ENCODE measurements at places on chromosomes 11 and 22. TPM values are rescaled to one million over a fixed set of nuclear protein-coding genes. Genes with fewer than 3 reads are reported as not detected.

DNA sequence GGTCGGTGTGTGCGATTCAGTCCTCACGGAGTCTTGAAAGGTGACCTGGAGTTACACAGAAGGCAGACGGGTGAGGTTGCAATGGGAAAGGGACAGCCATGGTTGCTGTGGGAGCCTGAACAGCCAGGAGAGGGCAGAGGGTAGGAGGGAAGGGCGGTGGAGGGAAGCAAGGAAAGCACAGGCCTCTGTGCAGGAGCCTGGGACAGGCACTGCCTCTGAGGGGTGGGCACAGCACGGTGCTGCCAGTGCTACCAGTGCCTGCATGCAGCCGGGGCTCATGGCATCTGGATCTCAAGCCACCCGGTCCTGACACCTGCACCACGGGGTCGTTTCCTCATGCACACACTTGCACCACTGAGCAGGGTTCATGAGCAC, 401.0 kb downstream of the TBC1D22A start:
- no peak for DNase-seq

The MPST gene
- polyA plus RNA-seq: 34.4 TPM

The PGM2L1 gene
- polyA plus RNA-seq: 5.9 TPM

GRCh38 chr22:19724927-19725661, 1.8 kb downstream of the GP1BB start:
- DNase-seq: no peak

The SCGB1C1 gene
- not detected for polyA plus RNA-seq

- DNase-seq: no peak
Measured at GRCh38 chr11:58770627-58771457, 39.1 kb upstream of the GLYAT start.

DNA sequence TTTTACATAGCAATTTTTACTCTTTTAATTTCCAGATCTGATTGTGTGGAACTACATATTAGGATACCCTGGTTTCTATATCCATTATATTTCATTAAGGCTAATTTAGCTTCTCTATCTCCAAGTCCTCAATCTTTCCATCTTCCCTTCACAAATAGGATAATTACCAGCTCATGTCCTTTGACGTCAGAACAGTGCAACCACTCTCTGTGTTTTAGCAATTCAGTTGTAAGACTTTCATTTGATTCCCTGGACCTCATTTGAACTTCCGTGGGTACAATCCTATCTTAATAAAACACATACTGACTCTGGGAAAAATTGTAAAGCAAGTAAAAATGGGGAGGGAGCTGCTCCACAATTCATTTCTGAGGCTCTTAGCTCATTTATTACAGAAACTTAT, 52.8 kb downstream of the FAM76B start:
- no peak for DNase-seq

DNA sequence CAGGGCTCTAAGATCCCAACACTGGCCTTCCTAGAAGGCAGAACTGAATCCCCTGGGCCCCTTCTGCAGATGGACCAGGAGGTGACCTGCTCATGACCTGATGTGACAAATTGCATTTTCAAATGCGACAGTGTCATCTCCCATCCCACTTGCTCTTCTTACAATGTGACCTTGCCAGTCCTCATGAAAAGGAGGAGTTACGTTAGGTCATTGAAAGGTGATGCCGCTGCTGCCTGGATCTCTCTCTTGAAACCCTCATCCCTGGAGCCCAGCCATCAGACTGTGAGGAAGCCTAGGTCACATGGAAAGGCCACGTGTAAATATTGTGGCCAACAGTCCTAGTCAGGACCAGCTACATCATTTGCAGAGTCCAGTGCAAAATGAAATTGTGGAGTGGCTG, 5.7 kb upstream of the C1QTNF4 start:
- DNase-seq: no peak

- no peak for DNase-seq
Measured at GRCh38 chr11:6099577-6099976, 7.9 kb upstream of the OR56B4 start.

- DNase-seq: no peak
Measured at GRCh38 chr11:112162761-112163546, 940 bp downstream of the IL18 start.

- no peak for DNase-seq
Measured at GRCh38 chr11:35346472-35347156, 72.7 kb downstream of the SLC1A2 start.

The C11orf91 gene
- polyA plus RNA-seq: not detected

The TAF1D gene
- 103 TPM for polyA plus RNA-seq

GRCh38 chr11:34787348-34787747, 128.8 kb downstream of the APIP start:
- DNase-seq: no peak

DNA sequence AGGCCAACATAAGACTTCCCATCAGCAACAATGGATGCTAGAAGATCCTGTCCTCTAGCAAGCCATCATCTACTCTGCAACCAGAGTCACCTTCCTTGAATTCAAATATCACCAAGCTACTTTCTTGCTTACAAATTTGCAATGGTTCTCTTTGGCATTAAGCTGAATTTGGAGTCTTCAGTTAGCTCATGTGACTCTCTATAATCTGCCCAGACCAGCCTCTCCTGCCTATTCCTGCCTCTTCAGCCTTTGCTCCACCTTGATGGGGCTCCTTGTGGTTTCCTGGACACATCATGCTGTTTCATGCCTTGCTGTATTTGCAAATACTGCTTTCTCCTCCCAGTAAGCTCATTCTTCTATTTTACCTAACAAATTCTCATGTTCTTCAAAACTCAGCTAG, 82.3 kb downstream of the RASSF10 start:
- DNase-seq: no peak

GRCh38 chr11:72773291-72773690, 20.6 kb downstream of the STARD10 start:
- DNase-seq: peak; percentile 82

The B4GALNT4 gene
- polyA plus RNA-seq: 23.6 TPM
